Ascending aorta (tissue), 2 donors: ENCODE measurements at places on chromosomes 13 and 19.

DNA sequence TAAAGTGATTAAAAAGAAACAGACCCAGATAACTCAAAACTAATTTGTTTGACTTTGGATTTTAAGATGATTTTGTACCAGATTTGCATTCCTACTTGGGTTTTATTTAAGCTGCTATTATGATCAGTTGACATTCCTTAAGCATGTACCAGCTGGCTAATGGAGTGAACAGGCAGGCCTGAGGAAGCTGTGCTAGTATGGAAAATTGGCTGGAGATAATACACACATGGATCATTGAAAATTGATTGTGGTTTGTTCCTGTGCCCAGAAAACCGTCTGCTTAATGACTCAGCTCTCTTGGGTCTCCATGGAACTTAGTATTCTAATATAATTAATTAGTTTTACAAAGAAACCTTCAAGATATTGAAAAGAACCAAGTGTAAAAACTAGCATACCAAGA lies 22.6 kb downstream of the POLR1D start:
- no peak for DNase-seq

GRCh38 chr13:30832377-30832776 lies 73.7 kb upstream of the MEDAG start:
- DNase-seq: no peak

DNA sequence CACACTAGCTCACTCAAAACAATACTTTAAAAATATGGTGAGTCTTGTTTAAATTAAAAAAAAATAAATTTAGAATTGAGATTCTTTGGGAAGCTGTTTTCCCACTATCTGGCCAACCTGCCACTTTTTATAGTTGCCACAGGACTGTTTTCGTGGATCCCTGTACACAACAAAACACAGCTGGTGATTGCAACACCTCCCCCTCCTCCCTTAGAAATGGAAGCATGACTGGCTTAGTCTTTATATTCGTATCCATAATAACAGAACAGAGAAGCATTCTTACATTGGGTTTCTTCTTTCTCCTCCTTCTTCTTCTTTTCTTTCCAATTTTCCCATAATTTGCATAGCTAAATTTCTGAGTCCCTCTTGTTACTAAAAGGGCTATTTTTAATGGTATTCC lies 79.5 kb upstream of the GJB6 start:
- no peak for DNase-seq

DNA sequence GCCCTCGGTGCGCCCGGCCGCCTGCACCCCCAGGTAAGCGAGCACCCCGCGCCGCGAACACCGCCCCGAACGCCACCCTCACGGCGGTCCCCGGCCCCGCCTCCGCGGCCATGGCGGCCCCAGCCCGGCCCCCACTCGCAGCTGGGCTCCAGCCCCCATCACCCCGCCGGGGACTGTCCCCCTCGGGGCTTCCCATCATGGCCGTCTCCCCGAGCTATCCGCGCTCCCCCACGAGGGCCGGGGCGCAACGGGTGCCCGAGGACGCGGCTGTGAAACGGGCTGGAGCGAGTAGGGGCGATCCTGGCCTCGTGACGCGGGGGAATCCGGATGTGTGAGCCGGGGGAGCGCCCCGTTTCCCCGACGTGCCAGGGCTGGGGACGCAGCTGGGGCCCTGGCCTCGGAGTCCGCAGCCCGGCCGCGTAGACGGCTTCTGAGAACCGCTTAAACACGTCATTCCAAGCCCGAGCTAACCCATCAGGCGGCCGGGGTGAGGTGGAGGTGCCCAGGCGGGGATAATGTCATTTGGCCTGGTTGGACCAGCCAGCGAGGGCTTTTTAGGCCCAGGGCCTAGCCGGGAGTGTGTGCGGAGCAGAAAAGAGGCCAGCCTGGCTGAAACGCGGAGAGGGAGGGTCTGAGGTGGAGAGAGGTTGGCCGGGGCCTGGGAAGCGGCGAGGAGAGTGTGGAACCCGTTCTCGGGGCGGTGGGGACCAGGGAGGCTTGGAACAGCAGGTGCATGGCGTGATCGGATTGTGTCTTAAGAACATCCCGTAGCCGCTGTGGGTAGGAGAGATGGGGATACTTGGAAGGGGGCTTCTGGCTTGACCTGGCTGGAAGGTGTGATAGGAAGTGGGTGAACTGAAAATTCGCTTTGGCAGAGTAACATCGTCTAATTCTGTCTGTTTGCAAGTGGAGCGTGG lies 550 bp downstream of the CERS4 start:
- peak; percentile 65 for DNase-seq

GRCh38 chr19:5690955-5691821 lies 1.1 kb downstream of the RPL36 start:
- DNase-seq: no peak

DNA sequence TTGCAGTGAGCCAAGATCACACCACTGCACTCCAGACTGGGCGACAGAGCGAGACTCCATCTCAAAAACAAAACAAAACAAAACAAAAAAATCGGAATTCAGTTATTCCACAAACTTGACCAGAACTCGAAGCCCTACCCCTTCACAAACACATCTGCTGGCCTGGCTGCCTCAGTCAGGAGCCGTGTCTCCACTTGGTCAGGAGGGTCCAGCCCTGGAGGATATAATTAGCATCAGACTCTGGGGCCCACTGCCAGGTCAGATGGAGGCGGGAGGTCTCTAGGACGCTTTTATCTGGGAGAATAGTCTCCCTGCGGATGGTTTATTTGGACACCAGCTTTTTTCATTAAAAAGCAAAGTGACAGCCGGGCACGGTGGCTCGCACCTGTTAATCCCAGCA lies 8.0 kb downstream of the ELL start:
- no peak for DNase-seq

GRCh38 chr19:43425567-43426392 lies 11.1 kb downstream of the TEX101 start:
- no peak for DNase-seq

DNA sequence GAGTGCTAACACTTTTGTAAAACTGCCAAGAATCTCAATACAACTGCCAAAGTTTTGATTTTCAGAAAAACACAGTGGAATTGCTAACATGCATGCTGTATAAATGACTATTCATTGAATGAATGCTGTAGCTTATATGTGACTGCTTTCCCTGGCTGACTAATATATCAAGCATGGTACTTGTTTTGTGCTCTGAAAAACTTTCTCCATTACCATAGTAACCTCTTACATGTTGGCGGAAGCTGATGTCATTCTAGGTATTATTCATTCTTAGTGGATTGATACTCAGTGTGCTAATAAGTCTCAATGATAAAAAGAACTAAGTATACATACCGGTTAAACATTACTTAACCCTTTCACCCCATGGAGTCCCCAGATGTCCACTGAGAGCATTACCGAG lies 166.1 kb upstream of the MYO16 start:
- no peak for DNase-seq

DNA sequence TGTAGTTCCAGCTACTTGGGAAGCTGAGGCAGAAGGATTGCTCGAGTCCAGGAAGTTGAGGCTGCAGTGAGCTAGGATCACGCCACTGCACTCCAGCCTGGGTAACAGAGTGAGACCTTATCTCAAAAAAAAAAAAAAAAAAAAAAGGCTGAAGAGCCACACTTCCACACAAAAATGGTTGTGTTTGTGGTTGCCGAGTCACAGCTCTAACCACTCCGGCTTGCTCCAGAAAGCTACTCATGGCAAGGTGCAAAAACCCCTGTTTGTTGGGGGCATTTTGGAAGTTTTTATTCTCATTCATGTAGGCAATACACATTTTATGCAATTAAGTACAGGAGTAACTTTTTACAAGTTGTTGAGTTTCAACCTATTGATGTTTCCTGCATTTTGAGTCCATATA lies 93.5 kb downstream of the INSR start:
- no peak for DNase-seq

- DNase-seq: no peak
Measured at GRCh38 chr13:33518452-33518851, 232.9 kb upstream of the STARD13 start.

GRCh38 chr13:33678084-33678483 lies 139.9 kb upstream of the RFC3 start:
- no peak for DNase-seq

DNA sequence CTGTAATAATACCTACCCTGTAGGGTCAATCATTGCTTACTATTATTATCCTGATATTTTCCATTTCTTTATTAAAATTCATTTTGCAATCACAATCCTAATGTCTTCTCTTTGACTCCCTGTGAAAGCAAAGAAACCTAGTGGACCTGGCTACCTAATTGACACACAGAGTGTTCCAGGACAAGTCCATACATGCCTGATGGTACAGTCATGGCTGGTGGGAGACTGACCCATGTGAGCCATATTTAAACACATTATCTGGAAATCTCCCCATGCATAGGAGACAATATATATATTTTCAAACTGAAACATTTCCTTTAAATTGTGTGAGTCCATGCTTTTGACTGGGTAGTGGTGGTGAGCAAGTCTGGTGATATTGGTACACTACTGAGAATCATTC lies 230.6 kb upstream of the DACH1 start:
- DNase-seq: no peak
